B cell (primary cell): ENCODE measurements at places on chromosomes 7 and 10.

DNA sequence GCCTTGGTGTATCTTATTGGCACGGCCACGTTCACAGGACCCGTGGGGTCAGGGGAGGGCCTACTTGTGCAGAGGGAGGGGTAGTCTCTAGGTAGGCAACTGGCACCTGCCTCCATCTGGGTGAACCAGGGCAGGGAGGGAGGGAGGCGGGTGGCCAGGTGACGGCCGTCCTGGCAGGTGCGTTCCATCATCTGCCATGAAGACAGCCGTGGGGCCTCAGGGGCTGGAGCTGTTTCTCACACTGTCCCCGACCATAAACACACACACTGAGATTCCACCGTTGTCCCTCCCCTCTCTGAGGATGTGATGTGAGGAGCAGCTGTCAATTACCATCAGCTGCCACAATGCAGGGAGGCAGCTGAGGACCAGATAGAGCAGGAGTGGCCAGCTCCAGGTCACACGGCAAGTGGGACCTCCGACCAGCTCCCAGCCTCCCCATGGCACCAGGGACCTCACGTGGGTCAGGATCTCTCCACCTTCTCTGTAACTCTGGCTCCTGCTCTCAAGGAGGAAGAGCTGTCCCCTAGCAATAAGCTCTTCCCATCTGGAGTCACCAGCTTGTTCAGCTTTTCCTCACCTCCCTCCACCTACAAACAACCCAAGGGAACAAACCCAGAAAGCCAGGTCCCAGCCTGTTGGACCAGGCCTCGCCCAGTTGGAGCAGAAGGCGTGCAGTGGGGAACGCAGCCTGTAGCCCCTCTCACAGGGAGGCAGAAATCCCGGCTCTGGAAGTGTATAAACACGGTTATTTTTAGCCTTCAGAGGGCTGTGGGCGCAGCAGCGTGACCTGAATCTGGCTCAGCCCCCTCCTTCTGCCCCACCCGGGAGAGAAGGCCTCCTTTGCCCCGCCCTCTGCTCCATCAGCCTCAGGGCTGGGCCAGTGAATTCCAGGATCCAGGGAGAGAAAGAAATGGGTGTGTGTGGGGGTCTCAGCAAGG is 33.1 kb downstream of the ZMIZ1 start:
- no peak for DNase-seq
- no peak overlapping the region for H3K4me3 ChIP-seq
- no peak overlapping the region for H3K27ac ChIP-seq
- H3K27me3 ChIP-seq, result peaks cover 42% of the 10 kb centered on the region

DNA sequence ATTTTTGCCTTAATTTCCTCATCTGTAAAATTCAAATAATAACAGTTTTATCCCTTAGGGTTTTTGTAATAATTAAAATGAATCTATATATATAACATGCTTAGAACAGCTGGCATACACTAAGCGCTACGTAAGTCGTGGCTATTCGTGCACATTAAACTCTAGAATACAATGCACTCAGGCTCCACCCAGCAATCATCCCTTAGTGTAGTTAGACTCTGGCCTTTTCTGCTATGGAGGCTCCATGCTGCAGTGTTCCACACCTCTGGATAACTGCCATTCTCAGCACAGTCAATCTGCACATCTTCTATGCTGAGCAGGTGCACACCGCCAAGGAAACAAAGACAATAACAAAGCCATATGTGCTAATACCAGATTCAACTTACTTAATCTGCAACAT is 92.9 kb downstream of the IPMK start:
- no peaks in the 10 kb centered on the region for H3K36me3 ChIP-seq
- no peak overlapping the region for H3K4me3 ChIP-seq
- no peak for DNase-seq
- no peak overlapping the region for H3K27ac ChIP-seq
- H3K27me3 ChIP-seq, result no peaks in the 10 kb centered on the region

- H3K4me1 ChIP-seq, result peaks cover 22% of the 10 kb centered on the region
- no peaks in the 10 kb centered on the region for H3K36me3 ChIP-seq
- no peak overlapping the region for H3K27ac ChIP-seq
These were observed 17.8 kb upstream of the PDLIM1 start for GRCh38 chr10:95308389-95309302.

GRCh38 chr10:100705139-100705538 is 40.2 kb upstream of the PAX2 start:
- DNase-seq, result no peak
- no peak overlapping the region for H3K4me3 ChIP-seq
- H3K36me3 ChIP-seq, result no peaks in the 10 kb centered on the region
- no peaks in the 10 kb centered on the region for H3K4me1 ChIP-seq

- H3K36me3 ChIP-seq, result no peaks in the 10 kb centered on the region
- H3K4me1 ChIP-seq, result peaks cover 10% of the 10 kb centered on the region
- no peak overlapping the region for H3K27ac ChIP-seq
- no peaks in the 10 kb centered on the region for H3K27me3 ChIP-seq
These were observed 20.9 kb upstream of the MTPN start for GRCh38 chr7:135998081-135998480.

DNA sequence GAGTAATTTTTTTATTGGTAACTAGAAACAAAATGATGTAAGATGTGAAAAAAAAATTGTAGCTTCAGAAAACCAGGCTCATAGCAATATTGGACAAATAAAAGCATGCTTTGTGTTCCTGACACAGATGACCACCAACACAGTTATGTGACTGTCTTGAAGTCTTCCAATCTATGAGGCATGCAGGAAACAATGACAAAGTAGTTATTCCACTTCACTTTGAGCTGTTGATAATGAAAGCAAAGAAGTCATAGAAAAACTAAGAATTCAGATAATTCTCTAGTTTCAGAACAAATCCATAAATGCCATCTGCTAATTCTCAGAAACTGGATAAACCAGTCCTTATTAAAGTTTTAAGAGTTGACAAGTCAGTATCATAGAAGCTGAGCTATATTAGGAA is 378.4 kb upstream of the SEMA3D start:
- H3K4me1 ChIP-seq, result peaks cover 3% of the 10 kb centered on the region
- no peaks in the 10 kb centered on the region for H3K27me3 ChIP-seq
- H3K36me3 ChIP-seq, result no peaks in the 10 kb centered on the region
- H3K27ac ChIP-seq, result no peak overlapping the region
- no peak for DNase-seq

DNA sequence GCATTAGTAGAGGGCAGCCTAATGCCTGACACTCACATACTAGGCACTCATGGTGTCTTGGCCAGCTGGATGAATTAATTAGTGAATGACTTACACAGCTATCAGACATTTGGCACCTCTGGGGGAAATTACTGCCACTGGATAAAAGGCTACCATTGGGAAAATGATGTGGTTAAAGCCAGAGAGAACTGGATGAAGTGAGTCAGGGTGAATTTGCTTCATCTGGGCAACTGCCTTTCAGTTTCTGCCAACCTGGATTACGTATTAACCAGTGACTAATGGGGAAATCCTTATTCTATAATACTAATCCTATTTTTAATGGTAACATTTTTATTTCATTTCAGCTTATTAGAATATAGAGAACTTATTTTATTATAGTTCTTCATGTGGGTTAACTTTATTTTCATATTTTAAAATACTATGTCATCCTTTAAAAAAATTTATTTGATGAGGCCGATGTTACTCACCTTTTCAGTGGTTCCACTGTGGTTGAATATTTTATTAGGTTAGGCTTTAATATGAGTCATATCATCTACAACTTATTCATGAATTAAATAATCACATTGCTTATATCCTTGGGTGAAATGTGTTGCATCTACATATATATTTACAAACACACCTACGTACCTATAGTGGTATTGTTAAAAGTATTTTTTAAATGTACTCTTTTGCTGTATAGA is 85.6 kb upstream of the CAPZA2 start:
- H3K4me3 ChIP-seq, result no peak overlapping the region
- DNase-seq, result no peak
- peaks cover 2% of the 10 kb centered on the region for H3K27me3 ChIP-seq
- H3K36me3 ChIP-seq, result no peaks in the 10 kb centered on the region
- H3K4me1 ChIP-seq, result no peaks in the 10 kb centered on the region

DNA sequence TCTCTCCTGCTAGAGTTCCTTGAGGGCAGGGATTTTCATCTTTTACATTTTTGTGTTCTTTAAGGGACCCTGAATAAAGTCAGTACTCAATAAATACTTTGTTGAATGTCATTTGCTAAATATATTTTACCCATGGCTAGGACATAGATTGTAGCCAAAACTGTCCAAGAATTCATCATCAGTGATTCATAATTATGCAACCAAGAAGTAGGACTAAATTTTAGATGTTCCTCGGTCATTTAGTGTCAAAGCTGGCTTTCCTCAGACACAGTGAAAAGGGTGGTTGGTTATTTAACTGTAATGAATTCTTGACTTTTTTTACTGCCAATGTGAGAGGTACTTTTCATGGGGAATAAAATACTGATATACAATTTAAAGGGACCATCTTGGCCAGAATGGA is 3.3 kb downstream of the NUDT13 start:
- no peak for DNase-seq
- no peak overlapping the region for H3K4me3 ChIP-seq
- H3K27me3 ChIP-seq, result no peaks in the 10 kb centered on the region
- no peak overlapping the region for H3K27ac ChIP-seq

DNA sequence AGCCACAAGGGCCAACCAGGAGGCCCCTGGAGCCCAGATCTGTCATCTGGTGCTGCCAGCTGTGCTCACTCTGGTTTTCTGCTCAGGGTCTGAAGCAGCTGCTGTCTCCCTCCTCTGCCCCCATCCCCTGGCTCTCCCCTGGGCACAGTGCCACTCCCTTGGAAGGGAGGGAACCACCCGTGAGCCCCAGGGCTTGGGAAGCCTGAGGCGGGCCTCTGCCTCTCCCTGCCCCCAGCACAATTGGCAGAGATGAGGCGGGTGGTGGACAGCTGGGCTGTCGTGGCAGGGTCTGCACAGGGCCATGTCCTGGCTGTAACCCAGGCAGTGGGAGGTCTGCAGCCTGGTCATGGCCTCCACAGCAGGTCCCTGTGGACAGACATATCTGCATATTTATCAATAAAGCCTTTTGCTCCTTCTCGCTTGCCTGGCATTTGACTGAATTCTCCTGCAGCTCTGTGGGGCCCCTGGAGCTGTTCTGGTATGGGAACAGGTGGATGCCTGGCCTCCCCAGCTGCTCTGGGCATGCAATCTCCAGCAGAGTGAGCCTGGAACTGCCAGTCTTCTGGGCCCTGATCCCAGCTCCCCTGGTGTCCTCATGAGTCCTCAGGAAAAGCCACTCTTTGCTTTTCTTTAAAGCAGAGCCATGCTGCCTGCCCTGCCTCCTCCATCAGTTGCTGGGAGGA is 1.6 kb upstream of the ANKRD2 start:
- H3K4me1 ChIP-seq, result no peaks in the 10 kb centered on the region
- no peak for DNase-seq
- H3K27me3 ChIP-seq, result no peaks in the 10 kb centered on the region

DNA sequence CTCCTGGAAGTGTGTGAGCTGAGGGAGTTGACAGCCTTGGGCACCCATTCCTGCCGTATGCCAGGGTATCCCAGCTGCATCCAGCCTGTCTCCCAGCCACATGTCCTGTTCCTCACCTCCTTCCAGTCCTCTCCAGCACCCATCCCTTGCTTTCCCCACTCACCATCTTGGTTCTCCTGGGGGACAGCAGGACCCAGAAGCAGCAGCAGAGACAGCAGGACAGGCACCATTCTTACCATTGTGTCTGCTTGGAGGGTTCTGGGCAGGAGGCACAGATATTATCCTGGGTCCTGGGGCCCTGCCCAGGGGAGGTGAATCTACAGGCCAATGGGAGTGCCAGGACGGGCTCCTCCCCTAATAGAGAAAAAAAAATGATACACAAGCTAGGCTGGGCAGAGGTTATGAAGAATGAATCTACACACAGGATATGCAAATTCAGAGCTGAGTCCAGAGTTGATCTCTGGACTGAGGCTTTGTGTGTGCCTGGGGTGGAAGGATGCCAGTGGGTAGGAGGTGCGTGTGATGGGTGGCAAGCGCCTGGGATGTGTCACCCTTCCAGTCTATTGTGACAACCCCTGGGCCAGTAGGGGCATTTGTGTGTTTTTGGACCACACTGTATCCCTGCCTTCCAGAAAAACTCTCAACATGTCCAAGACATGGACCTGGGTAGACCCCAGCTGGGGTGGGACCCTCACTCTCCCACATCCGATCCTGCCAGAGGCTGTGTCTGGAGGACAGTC is at the start of gene AZGP1:
AZGP1 (minus strand) TSS at position 250 of the 740 bp plus-strand sequence; CDS start at position 239, 11 bp downstream.
- H3K4me3 ChIP-seq, result no peak within 1 kb of the TSS
- no peaks in the 10 kb centered on the region for H3K36me3 ChIP-seq
- H3K27ac ChIP-seq, result no peak within 1 kb of the TSS
- no peaks in the 10 kb centered on the region for H3K4me1 ChIP-seq
- no peak for DNase-seq

DNA sequence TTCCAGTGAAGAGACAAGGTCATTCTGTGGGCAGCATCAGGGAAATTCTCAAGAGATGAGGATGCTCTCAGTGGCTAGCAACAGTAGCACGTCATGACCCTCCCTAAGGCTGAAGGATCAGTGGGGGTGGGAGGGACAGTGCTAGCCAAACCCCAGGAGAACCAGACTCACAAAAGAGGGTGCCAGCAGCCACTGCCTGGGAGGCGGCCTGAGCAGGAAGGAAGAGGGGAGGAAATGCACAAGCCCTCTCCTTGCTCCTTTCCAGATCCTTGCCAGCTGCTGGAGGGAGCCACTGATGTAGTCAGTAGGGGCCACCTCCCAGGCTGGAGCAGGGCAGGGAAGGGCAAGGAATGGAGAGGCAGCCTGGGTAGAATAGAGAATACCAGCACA is 302.7 kb downstream of the RPS24 start:
- H3K36me3 ChIP-seq, result no peaks in the 10 kb centered on the region
- H3K4me1 ChIP-seq, result no peaks in the 10 kb centered on the region
- no peak overlapping the region for H3K27ac ChIP-seq
- H3K27me3 ChIP-seq, result no peaks in the 10 kb centered on the region
- DNase-seq, result no peak

GRCh38 chr10:113381416-113381815 is 171.4 kb upstream of the HABP2 start:
- H3K36me3 ChIP-seq, result no peaks in the 10 kb centered on the region
- H3K27ac ChIP-seq, result no peak overlapping the region

GRCh38 chr10:132186488-132187429 is at the start of gene DPYSL4:
Gene DPYSL4 (plus strand): TSS chr10:132186948. CDS start chr10:132187064, 116 bp downstream.
- no peaks in the 10 kb centered on the region for H3K36me3 ChIP-seq
- DNase-seq, result peak; percentile 52
- H3K27ac ChIP-seq, result no peak within 1 kb of the TSS
- peaks cover 25% of the 10 kb centered on the region for H3K4me1 ChIP-seq
- peaks cover 7% of the 10 kb centered on the region for H3K27me3 ChIP-seq
- H3K4me3 ChIP-seq, result peak within 1 kb of the TSS; percentile 3
